Lung microvascular endothelial cell (primary cell): ENCODE measurements at places on chromosomes 12 and 14. TPM values are rescaled to one million over a fixed set of nuclear protein-coding genes. Genes with fewer than 3 reads are reported as not detected.

KLRK1 gene
- not detected in 2 replicates for total RNA-seq

DNA sequence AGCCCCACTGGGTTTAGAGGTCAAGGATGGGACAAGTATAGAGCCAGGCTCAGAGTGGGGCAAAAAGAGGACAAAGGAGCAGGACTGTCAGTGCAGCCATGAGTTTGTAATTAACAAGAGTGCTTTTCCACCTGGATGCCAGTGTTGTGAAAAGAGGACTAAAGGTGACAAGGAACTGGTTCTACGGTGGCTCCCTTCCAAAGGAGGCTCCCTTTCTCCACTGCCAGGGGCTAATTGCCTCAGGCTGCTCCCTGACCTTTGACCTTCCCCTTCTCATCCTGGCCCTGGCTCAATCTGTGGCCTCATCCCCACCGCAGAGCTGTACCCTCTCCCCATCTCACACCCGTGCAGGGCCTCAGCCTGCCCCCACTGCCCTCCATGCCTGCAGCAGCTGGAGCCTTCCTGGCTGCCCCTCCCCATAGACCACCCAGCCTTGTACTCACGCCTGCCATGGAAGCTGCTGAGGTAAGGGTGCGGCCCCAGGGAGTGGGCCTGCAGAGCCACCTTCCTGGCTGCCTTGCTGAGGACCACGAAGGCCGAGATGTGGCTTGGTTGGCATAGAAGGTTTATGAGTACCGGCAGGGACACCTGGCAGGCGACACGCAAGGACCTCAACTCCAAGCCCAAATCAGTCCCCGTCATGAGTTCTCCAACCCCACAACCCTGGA lies 24.8 kb upstream of the FKBP4 start:
- DNase-seq: no peak

DNA sequence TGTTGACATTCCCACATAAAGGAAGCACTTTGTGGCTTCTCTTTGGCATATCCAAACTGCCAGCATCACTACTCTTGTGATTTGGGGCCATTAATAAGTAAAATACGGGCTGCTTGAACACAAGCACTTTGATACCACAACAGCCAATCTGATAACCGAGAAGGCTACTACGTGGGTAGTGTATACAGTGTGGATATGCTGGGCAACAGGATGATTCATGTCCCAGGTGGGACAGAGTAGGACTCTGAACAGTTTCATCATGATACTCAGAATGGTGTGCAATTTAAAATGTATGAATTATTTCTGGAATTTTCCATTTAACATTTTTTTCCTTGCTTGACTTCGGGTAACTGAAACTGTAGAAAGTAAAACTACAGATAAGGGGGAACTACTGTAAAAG lies 225.0 kb upstream of the DDHD1 start:
- DNase-seq: no peak

DNA sequence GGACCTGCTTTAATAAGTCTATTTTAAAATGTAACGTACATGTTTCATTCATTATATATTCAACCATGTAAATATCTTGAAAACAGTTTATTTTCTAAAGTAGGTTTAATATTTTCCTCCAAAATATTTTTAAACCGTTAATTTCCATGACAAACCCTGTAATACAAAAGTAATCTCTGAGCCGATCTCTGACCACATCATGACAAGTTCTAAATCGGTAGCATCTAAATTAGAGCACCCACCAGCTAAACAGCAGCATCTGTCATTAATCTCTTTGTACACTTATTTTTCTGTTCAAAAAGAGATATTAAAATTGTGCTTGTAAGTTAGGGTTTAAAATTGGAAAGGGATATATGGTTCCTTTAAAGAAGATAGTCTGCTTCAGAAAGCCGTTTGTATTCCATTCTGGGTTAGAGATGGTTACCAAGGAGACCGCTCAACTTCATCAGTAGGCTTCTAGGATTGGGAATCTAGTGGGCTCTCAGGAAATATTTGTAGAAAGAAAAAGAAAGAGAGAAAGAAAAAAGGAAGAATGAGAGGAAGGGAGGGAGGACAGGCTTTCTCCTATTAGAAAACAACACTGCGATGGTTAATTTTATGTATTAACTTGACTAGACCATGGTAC lies 232.5 kb upstream of the FOXN3 start:
- DNase-seq: no peak

DNA sequence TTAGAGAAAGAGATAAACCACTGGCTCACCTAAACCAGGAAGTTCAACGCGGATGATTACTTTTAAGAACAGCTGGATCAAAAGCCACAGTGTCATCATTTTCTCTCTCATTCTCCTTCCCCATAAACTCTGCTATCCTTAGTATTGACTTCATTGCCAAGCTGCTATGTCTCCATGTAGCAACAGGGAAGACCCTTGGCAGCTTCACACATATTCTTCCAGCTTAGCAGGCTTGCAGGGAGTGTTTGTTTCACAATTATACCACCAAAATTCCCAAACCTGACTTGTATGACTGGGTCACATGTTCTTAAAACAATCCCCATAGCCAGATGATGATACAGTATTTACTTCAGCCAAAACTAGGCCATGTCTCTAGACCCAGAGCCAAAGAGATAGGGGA lies 235.5 kb downstream of the PAWR start:
- peak; percentile 26 for DNase-seq

DNA sequence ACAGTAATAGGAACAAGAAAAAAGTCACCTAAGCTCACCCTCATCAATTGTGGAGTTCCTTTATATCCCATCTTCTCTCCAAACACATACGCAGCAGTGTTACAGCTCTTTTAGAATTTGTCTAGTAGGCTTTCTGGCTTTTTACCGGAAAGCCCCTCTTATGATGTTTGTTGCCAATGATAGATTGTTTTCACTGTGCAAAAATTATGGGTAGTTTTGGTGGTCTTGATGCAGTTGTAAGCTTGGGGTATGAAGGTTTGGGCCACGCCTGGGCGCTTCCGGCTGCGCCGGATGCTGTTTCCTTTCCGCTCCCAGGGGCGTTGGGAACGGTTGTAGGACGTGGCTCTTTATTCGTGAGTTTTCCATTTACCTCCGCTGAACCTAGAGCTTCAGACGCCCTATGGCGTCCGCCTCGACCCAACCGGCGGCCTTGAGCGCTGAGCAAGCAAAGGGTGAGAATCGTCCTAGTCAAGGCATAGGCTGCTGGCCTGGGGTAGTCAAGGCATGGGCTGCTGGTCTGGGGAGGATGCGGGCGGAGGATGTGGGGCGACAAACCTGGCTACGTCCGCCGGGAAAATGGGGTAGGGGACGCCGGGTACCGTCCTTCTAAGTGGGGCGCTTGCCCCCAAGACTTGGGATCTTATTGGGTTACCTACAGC lies at the start of the genes C12orf57 and RNU7-1:
Gene C12orf57 (plus strand): TSS at position 301 of the 659 bp plus-strand sequence. CDS start 100 bp downstream, at position 401.
Gene RNU7-1 (plus strand): TSS at position 95 of the 659 bp plus-strand sequence.
- DNase-seq: peak; percentile 93

DNA sequence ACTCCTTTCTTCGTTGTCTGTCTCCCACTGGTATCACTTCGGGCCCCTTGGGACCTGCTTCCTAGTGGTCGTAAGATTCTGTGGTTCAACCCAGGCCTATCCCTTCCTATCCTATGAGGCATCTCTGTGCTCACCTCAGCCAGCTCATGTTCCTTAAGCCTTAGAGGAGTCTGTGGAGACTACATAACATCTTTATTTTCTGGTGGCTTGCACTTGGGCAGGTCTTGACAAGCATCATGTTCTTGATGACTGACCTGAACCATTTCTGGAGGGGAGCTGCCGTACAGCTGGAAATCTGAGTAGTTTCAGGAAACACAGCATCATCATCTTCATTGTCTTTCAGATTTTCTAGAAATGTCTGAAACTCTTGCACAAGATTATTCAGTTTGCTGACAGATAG lies 69.3 kb downstream of the PPFIBP1 start:
- DNase-seq: no peak

DIO2 gene
- total RNA-seq: not detected in 2 replicates

TMEM132D gene
- total RNA-seq: not detected in 2 replicates

C3AR1 gene
- 0.22 TPM in 1 of 2 replicates, not detected in the other for total RNA-seq

VRTN gene
- not detected in 2 replicates for total RNA-seq

DNA sequence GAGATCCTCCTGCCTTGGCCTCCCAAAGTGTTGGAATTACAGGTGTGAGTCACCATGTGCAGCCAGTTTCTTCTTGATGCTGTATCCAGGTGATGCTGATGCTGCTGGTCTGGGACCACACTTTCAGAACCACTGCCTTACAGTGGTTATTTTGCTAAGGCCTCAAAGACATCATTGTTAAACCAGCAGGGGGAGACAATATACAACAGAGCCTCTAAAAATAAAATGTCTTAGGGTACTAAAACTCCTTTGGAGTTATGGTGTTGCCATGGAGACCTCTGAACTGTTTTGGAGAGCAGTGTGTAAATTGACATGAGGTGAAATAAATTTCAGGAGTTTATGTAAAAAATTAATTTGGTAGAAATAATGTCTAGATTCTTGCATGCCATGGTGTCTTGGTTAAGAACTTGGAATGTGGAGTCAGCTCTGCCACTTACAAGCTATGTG lies 1.1 kb upstream of the ARG2 start:
- peak; percentile 88 for DNase-seq
